Stimulated activated CD4-positive, alpha-beta T cell treated with anti-CD3 and anti-CD28 coated beads, Interleukin-1b, Interleukin-23, amount 100 ng/mL, for 4 hours (primary cell): ENCODE measurements at places on chromosomes 12 and 14.

DNA sequence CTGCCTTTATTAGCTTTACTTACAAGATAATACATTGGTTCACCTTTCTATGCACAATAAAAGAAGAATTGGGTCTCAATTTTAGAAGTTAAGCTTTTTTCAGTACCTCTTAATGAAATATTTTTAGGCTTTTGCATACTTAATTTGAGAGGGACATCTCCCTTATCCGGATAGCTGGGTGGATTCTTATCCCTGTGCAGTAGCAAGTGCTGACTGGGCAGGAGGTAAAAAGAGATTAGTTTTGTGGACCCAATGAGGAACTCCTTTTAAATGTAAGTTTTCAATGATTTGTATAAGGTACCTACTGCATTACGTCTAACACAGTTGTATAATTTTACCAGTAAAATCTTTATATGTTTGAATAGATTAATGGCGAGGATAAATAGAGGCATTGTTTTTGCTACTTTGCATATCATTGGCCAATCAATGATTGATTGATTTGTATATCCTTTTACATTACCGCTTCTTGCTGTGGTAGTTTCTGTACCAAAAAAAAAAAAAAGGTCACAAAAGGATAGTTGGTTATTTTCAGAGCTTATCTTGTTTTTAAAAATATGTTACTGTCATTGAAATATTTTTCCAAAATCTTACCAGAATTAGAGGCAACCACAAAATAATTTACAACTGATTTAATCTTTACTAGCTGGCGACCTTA, 2.2 kb downstream of the CPSF6 start:
- no peak for DNase-seq

GRCh38 chr12:75809746-75810145, 221.8 kb downstream of the PHLDA1 start:
- no peak for DNase-seq

- DNase-seq, result no peak
Observed at GRCh38 chr12:79618848-79619404, 71.8 kb downstream of the PAWR start.

DNA sequence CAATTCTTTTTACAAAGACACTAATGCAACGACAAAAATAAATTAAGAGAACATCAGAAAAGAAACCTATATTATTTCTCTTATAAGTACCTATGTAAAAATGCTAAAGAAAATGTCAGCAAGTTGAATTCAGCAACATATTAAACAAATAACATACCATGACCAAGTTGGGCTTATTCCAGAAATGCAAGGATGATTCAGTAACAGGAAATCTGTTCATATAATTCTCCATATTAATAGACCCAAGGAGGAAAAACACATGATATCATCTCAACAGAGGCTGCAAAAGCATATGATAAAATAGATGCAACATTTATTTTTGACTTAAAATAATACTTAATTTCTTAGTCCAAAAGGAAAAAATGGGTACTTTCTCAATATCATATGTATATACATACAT, 25.1 kb upstream of the GPHB5 start:
- DNase-seq, result no peak

DNA sequence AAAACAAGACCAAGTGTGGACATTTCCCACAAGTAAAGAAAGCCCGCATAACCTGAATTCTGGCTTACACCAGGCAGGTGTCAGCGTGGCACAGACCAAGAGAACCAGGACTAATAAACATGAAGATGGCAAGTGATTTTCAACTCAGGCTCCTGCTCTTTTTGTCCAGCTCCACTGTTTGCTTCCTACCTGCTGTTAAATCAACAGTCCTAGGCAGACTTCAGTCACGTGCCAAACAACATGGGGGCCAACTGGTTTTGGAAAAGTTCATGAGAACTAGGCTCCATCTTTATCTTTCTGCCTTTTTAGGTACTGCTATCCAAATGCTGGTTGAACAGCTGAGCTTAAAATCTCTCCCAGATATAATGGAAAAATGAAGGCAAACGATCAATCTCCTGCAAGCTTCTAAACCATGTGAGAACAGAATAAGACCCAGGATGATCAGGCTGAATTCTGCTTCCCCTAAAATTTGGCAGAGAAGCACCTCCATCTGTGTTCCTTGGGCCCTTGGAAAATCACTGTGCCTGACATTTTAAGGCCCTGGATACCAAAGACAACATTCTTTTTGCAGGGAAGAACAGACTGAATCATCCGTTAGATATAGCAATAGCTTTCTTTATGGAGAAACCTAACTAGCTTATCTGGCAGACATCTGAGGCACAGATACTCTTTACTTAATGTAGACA, 215.6 kb upstream of the USP15 start:
- no peak for DNase-seq

- DNase-seq, result no peak
Observed at GRCh38 chr12:46160981-46161690, 107.7 kb downstream of the SLC38A1 start.

DNA sequence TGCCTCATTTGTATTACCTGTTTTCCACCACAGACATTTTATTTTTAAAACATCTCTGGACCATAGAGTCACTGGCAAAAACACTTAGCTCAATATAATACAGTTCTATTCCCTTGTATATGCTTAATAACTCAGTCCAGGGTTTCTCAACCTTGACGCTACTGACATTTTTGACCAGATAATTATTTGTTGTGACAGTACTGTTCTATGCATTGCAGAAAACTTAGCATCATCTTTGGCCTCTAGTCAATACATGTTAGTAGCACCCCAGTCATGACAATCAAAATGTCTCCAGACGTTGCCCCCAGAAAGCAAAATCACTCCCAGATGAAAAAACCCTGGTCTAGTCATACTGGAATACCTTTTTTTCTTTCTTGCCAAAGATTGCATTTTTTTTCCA, 174.7 kb downstream of the TMEM132D start:
- DNase-seq, result no peak

DNA sequence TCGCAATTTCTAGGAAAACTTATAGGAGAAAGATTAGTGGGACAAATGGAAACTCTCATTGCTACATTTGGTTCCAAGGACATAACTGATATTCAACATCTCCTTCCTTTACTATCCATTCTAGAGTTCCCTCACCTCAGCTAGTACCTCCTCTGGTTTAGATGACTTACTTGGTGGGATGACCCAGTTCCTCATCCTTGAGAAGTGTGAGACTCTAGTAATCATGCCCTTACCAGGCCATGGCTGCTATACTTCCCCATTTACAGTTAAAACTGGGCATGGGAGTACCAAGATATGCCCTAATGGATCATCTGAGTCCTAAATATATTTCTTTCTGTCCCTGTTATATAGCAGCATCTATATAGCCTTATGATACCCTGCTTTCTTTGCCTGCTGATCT, 58.1 kb downstream of the IFT81 start:
- DNase-seq, result no peak
